ENCODE measurements at places on chromosomes 12 and 14. TPM values are rescaled to one million over a fixed set of nuclear protein-coding genes. Genes with fewer than 3 reads are reported as not detected.

DNA sequence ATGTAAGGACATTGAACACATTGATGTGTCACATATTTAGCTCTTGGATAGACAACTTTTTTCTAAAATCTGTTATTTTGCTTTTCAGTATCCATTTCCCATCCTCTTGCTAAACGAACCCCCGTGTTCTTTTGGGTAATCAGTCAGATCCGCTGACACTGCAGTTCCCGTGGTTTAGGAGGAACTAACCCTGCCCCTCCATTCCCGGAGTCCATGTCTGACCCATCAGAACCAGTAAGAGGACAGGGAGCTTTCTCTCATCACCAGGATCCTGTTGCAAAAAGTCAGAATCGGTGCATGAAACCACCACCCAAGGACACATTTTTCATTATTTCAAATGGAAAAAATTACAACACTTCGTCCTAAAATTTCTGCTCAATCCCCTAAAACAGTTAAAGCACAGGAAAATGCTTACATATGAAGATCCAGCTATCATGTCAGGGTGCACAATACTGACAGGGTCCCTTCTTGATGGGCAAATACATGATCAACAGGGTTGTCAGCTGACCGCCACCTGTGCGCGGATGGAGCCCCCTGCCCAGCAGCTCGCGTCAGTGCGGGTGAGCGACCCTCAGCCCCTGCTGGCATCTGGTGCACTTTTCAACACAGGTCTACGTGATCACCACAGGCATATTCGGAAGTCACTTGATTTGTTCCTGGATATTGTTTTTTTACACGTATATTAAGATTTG lies 276.8 kb downstream of the ADGRD1 start:
- DNase-seq: no peak

The HHIPL1 gene
- 1.0 TPM for total RNA-seq

The GLIPR1L1 gene
- not detected for total RNA-seq

DNA sequence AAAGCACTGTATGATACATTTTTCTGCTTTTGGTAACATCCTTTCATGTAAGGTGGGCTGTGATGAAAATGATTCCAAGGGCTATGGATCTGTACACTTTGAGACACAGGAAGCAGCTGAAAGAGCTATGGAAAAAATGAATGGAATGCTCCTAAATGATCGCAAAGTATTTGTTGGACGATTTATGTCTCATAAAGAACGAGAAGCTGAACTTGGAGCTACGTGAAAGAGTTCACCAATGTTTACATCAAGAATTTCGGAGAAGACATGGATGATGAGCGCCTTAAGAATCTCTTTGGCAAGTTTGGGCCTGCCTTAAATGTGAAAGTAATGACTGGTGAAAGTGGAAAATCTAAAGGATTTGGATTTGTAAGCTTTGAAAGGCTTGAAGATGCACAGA lies 22.1 kb upstream of the SRGAP1 start:
- no peak for DNase-seq

The KLRC4 gene
- total RNA-seq: not detected

DNA sequence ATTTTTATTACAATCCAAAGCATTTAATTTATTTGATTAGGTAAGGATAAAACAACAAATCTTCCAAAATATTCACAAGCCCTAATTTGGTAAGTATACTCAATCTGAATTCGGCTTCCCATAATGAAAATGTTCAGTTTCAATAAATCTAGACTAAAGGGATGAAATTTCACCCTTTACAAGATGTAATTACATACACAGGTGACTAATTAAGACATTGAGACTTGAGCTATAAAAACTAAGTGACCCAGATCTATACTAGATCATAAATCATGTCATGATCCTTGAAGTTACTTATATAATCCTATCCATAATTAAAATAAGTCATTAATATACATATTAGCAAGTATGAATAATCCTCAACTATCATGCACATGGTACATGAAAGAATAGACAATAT lies 36.6 kb downstream of the LRP6 start:
- DNase-seq: no peak

DNA sequence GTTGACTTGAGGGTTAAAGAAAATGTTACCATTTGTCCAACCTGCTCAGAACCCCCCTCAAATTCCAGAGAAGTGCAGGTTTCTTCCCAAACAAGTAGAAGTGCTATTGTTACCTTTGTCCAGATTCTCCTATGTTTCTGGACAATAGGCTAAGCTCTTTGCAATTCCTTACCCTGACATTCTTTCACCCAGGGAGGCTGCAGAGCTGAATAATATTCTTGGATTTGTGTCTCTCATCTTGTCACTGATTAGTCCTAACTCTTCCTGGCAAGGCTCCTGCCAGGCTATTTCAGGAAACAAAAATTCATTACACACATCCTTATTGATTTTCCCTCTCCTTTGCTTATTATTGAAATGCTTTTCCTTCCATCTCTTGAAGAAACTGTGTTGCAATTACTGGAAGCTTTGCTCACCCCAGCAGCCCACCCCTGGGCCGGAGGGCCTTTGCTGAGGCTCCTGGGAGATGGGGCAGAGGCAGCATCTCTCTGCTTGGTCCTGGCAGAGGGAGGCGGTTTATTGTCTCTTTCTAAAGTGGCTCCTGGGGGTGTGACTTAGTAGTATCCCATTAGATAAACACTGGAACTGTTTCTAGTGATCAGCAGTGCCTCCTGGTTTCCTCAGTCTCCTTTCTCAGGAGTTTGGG lies 207.5 kb upstream of the PELI2 start:
- no peak for DNase-seq

The TPPP2 gene
- total RNA-seq: not detected

- no peak for DNase-seq
Observed at GRCh38 chr12:107134558-107134957, 41.2 kb upstream of the CRY1 start.

The KLHL33 gene
- total RNA-seq: not detected
